ENCODE measurements at places on chromosomes 1 and 21.

DNA sequence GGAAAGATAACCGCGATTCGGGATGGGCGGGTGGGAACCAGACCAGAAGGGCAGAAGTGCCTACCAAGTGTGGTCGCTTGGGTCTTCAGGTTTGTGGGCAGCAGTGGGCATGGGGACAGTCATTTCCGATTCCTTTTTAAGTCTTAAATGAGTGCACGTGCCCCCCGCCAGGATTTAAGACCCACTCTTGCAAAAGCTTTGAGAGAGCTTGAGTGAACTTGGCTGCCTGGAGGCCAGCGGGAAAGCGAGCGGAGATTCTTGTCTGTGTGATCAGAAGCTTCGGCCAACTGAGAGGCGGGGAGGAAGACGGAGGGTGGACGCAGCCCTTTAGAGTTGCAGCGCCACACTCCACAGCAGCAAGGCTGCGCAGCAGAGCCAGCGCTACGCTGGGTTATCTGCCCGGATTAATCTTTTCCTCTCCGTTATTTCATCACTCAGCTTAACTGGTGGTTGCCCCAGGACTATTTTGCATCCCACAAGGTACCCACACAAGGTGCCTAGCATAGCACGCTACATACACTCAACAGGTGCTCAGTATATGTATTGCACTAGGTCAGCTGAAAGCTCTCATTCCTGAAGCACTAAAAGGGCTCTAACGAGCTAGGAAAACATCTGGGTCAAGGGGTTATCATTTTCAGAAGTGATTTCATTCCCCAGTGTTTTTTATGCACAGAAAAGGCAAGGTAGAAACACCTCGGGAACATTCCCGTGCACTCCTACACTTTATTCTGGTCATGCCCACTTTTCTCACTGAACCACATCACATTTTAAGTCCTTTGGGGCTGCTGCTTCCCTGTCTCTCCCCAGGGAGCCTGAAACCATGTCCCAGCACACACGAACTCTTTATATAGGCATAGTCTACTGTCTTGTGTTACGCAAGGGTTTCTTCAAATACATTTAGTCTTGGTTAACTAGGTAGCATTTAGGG, 1.5 kb upstream of the BATF3 start:
- peak; percentile 53 for DNase-seq

- DNase-seq: no peak
Measured at GRCh38 chr1:199161319-199161680, 522.5 kb downstream of the PTPRC start.

DNA sequence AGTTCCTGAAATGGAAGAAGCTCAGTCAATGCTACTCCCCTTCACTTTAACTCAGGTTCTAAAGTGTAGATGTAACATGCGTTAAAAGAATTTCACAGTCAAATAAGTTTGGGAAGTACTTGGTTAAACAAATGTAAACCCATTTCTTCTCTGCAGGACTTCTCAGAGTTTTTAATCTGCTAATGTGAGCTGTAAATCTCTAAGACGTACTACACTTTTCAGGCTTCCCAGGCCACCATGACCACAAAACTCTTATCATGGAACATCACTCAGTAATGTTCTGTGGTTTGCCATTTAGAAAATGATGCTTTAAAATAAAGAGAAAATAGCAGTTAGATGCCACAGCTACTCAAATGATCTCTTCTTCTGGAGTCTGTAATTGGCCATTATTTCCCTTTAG, 104.3 kb downstream of the HHIPL2 start:
- no peak for DNase-seq

GRCh38 chr1:178098262-178098661, 4.4 kb downstream of the RASAL2 start:
- DNase-seq: no peak

- DNase-seq: no peak
Measured at GRCh38 chr21:45767071-45768006, 123.8 kb downstream of the PCBP3 start.

GRCh38 chr21:29808153-29808552, 131.6 kb downstream of the GRIK1 start:
- DNase-seq: peak; percentile 31

- DNase-seq: no peak
Measured at GRCh38 chr1:67190410-67190809, 24.2 kb downstream of the IL23R start.

- DNase-seq: no peak
Measured at GRCh38 chr1:31746687-31747086, 17.5 kb downstream of the ADGRB2 start.

- no peak for DNase-seq
Measured at GRCh38 chr1:161119092-161119903, 1.4 kb downstream of the NIT1 start.

DNA sequence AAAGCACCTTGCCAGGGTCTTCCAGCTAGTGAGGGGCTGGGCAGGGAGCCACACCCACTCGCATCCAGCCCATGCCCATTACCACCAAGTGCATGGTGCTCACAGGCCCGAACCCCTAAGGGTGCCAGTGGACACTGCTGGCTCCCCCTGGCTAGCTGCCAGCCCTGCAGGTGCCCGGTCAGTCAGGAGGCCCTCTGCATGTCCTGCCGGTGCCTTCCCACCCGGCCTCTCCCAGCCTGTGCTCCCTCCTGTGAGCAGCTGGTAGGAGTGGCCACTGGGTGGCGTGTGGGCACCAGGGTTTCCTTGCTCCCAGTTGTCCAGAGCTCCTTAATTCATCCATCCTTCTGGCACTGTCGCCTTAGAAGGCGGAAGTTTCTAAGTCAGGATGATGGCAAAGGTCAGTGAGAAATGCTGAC, 33.4 kb downstream of the QSOX1 start:
- DNase-seq: peak; percentile 37

- DNase-seq: no peak
Measured at GRCh38 chr1:180042988-180043622, 88.5 kb downstream of the CEP350 start.

- DNase-seq: no peak
Measured at GRCh38 chr1:200925831-200926230, 31.1 kb downstream of the INAVA start.

DNA sequence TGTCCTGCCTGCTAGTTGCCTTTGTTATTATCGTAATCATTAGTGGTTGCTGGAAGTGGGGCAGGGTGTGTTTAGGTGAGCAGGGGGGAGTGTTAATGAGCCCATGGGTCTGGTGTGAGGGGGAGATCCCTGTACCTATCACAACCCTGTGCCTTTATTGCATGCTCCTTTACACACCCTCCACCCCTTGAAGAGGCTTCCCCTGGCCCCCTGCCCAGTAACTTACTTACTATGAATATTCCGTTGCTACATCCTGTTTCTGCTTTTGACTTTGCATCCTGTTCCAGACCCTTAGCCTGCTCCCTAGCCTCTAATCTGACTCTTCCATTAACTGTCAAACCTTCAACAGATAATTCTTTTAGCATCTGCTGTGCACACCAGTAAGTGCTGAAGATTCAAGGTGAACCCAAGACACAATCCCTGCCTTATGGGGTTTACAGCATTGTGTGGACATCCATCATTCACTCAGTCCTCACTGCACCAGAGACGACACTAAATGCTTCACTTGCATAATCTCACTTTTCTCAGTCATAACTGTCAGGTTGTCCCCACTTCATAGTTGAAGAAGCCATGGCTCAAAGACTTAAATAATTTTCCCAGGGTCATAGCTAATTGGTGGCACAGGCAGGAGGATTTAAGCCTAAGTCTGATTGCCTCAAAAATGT, 47.9 kb downstream of the CDC7 start:
- DNase-seq: no peak

DNA sequence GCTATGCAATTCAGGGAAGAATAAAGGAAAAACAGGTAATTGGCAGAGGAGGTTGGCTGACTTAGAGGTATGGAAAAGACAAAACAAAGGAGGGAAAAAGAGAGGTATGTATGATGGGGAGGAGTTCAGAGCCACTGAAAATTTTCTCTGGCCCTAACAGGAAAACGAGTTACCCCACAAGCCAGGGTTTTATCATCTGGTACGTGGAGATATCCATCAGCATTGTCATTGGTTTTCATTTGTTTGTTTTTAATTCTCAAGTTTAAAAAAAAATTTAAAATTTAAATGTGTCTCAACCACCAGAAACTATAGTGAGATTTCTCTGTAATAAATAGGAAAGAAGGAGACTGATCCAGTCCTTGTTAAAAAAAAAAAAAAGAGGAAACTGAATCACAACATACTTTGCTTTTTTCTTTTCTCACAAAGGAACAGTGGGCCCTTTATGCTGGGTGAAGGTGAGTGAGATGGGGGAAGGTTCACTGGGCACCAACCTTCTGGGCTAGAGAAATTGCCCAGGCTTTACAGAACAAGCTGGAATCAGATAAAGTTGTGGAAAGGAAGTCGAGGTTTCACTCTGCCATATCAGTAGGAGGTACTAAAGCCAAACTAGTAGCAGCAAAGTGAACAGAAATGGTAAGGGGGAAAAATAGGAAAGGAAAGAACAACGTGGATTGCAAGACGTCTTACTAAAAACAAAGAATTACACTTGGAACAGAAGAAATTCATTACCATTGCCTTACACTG, 2.7 kb downstream of the IFNAR2 start:
- no peak for DNase-seq

GRCh38 chr1:17207540-17207939, 2.6 kb downstream of the PADI1 start:
- DNase-seq: peak; percentile 29

DNA sequence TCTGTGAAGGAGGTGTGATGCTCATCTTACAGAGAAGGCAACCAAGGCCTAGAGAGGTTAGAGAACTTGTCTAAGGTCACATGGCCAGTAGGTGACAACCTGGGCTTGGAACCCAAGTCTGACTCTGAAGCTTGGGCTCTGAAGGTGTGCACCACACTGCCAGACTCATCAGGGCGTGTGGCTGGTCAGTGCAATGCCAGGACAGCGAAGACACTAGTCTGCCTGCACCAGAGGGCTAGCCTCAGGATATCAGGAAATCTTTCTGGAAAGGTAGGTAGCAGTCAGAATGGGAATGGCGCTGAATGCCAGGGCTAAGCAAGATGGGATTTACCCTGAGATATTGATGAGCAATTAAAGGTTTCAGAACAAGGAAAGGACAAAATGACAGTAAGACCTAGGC, 34.9 kb downstream of the ELK4 start:
- no peak for DNase-seq

- DNase-seq: no peak
Measured at GRCh38 chr1:119815361-119815760, 4.1 kb upstream of the REG4 start.

- no peak for DNase-seq
Measured at GRCh38 chr1:17728123-17728712, 26.9 kb upstream of the ACTL8 start.

- no peak for DNase-seq
Measured at GRCh38 chr1:239912471-239912870, 179.2 kb upstream of the FMN2 start.

- DNase-seq: no peak
Measured at GRCh38 chr1:9855186-9855585, 31.4 kb upstream of the CLSTN1 start.

DNA sequence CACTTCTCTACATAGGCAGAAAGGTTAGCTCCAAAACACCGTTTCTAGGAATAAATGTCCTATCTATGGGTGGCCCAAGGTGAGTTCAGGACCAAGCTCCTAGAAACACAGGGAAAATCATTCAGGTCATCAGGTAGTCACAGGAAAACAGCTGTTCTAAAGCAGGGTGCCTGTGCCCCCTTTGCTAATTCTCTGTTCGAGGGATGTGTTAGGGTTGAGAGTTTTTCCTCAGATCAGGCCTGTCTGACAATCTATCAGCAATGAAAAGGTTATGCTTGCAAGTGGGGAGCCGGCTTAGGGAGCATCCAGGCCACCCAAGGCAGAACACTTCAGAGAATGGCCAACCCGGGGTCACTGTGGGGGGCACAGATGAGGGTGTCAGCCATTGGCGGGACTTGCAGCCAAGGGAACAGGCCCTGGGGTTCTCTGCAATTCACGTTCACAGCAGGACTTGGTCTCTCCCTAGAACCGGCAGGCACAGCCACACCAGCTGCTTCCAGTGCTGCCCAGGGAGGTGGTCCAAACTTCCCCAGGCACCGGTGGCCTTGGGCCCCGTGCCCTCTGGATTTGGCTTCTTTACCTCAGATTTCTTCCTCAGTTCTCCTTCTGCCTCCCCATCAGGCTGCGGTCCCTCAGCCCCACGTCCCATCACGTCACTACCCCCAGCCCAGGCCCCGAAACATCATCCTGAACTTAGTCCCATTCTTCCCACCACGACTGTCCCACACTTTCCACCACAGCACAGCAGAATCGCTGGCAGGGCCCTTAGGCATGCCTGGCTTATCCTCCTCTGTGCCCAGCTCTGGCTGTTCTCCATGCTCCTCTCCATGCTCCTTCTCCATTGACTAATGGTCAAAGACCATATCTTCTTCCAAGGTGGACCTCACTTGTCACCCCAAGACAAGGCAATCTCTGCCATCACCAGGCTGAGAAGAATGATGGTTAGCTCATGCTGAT, 11.0 kb downstream of the CD2 start:
- DNase-seq: no peak

DNA sequence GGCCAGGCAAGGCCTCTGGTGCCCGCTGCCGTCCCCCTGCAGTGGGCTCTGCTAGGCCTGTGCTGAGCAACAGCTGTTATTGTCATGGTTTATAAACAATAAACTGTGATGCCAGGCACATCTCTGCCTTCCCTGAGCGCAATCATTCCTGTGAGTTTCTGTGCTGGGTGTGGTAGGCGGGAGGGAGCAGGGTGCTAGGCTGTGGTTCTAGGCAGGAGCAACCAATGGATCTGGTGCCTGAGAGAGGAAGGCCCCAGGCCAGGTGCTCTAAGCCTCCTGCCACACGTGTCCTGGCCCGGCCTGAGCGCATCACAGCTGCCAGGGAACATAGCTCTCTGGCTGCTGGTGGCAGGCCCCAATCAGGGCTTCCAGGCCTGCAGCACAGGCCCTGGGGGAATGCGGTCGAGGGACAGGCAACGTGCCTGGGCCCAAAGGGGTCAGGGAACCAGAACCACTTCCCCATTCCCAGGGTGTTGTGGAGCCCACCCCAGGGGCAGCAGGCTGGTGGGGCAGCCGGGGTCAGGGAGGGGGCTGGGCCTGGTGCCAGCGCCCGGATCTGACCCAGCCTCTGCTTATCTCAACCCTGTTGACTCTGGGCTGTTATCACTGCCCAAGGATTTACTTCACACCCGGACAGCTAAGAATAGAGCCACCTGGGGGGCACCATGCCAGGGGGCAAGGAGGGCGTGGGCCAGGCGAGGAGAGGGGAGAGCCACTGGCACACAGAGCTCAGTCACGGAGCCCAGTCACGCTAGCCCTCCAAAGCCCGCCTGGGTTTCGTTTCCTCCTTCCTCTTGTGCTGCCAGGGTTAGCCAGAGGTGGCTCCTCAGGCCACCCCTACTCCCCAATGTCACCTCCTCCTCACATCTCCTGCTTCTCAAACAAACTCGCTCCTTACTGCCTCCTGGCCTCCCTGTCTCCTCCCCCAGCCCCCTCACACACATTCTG, 11.5 kb downstream of the TRIM46 start:
- DNase-seq: no peak

DNA sequence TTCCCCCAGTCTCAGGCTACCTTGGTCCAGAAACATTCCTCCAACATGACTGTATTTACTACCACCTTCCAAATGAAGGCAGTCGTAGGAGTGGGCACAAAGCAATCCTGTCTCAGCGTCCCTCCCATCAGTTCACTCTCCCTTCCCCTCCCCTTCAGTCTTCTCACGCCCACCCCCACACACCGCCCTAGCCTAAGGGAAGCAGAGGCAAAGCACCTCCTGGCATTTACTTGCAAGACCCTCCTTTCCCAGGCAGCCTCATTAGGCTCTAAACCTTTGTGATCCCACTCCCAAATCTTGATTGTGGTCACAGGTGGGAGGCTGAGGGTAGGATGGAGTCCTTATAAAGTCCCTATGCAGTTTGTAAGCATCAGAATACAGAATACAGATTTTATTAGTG, 23.9 kb upstream of the LPAR3 start:
- no peak for DNase-seq
